CD4-positive, alpha-beta T cell treated with Interleukin-17A for 1 hour (primary cell): ENCODE measurements at places on chromosomes 2 and 18.
A peak's percentile ranks its signal among the peaks of the same experiment; 100 is the strongest.

- no peak for DNase-seq
Observed at GRCh38 chr18:10275486-10275885, 178.9 kb upstream of the APCDD1 start.

DNA sequence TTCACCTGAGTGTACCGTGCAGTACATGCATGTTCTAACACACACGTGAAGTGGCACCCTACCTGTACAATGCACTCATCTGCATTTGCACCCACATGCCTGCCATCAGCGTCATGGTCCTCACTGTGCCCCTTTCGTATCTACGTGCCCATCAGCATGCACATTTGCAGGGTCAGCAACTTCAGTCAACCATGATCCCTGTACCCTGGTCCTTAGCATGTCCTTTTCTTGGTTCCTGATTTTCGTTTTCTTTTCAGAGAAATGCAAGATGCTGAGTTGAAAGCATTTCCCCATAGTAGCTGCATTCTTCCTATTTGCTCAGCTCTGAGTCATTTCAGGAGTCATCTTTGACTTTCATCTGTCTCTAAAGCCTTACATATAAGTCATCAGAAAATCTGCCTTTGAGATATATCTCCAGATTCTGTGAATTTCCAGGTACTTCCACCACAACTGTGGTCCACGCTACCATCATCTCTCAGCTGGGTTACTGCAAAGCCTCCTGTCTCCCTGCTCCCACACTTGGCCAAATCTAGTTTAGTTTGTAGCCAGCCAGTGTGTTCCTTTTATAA lies 14.7 kb upstream of the PUM2 start:
- no peak for DNase-seq

DNA sequence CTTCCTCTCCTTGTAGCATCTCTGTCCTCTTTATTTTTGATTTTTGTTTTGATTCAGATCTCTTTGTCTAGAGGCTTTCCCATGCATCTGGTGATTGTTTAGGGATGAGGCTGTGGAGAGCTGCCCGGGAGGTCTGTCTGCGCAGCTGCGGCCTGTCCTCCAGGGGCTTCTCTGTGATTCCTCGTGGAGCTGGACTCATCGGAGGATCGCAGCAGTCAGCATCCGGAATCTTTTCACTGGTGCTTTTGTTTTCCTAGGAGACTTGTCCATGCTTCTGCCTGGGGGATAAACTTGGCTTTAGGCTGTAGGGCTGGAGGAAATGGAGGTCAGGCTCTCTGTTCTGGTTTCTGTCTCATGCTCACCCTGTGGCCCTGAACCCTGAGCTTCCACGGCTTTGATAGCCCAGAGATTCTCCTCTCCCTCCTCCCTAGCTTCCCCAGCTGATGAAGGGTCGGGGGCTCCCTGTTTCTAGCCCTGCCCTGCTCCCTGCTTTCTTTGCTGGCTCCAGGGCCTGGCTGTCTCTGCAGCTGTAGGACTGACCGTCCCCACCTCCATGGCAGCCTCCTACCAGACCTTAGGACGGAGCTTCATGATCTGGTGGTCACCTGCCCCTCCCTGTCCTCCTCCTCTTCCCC lies 35.5 kb downstream of the ZNF532 start:
- no peak for DNase-seq

GRCh38 chr2:178998539-178998938 lies 51.4 kb downstream of the CCDC141 start:
- no peak for DNase-seq

DNA sequence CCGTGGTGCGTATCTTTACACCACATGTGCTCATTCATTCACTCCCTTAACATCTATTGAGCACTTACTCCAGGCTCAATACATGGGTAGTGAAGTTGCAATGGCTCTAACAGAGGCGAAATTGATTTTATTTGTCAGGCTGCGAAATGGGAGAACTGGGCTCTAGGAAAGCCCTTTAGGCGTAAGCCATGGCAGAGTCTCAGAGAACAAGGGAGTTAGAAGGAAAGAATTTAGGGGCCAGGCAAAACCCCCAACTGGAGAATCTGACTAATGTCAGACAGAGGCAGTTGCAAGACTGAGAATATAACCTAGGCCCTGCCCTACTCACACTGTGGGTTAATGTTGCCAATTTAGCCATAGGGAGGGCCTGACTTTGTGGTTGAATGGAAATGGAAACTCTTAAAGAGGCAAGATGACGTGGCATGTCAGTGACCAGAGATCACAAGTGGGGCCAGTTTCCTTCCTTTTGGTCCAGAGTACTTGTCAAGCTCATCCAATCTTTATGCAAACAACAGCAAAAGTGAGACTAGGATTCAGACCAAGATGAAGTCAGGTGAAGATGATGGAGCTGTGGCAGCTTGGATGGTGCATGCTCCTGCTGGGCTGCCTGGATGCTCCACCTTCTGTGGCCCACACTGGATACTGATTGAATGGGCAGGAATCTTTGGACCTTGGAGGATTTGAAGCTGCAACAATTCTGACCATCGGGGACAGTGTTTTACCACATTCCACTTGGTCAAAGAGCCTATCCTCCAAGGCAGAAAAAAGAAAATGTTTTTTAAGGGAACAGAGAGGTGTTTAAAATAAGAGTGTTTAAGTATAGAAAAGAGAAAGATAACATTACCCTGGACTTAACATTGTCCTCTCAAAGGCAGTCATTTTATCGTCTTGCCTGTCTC lies 92.2 kb downstream of the CAPN13 start:
- no peak for DNase-seq

- DNase-seq, result no peak
Observed at GRCh38 chr2:216424274-216424673, 12.0 kb downstream of the SMARCAL1 start.

DNA sequence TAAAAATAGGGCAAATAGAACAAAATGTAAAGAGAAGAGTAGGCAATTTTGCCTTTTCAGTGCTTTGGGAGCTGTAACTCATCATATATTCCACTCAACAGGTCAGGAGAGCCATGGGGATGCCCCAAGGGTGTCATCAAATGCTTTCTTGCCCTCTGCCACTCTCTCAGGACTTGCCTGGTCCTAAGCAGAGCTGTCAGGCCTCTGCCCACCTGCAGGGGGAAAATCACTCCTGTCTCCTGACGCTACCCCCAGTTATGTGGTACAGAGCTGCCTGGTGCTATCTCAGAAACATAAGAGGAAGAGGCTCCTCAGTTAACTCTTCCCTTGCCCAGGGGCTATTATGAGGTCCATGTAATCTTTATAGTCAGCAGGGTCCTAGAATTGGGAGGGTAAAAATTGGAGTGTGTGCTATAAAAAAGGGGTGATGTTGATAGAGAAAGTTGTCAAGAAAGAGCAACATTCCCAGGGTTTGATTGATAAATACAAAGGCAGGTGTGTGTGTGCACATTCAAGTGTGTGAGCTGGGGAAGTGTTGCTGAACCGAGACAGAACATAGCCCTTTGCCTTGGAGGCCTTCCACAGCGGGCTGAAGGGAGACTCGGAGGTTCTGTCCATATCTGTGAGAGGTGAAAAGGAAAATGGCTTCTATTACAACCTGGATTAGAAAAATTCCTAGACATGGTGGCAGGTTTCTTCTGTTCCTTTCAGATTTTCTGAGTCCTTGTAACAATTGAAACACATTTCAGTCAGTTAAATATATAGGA lies 25.4 kb downstream of the PTPRM start:
- no peak for DNase-seq

DNA sequence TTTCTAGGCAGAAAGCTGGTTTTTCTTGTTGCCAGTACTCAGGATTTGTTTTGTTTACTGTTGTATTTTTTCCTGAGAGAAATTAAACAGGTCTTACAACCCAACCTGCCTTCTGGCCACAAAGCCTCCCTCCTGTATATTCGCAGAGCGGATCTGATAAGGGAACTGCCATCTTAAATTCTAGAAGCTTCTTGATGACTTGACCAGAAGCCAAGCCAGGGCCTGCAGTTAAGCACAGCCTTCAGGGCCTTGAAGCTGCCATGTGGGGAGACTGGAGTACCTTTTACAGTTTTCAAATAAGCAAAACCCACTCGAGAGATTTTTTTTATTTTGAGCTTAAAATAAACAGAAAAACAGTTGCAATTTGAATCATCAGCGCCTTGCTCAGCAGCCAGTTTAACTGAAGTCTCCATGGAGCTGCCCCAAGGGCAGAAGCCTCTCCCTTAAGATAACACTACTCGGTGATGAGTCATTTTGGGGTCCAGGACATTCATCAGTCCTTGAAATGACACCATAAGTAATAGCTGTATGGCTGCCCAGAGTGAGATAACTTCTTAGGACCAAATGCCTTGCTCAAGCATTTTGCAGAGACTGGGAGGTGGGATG lies 51.5 kb upstream of the PHLPP1 start:
- no peak for DNase-seq

- no peak for DNase-seq
Observed at GRCh38 chr2:127146071-127146725, 39.2 kb upstream of the BIN1 start.

GRCh38 chr2:25618676-25619075 lies 54.7 kb downstream of the DTNB start:
- DNase-seq, result no peak

DNA sequence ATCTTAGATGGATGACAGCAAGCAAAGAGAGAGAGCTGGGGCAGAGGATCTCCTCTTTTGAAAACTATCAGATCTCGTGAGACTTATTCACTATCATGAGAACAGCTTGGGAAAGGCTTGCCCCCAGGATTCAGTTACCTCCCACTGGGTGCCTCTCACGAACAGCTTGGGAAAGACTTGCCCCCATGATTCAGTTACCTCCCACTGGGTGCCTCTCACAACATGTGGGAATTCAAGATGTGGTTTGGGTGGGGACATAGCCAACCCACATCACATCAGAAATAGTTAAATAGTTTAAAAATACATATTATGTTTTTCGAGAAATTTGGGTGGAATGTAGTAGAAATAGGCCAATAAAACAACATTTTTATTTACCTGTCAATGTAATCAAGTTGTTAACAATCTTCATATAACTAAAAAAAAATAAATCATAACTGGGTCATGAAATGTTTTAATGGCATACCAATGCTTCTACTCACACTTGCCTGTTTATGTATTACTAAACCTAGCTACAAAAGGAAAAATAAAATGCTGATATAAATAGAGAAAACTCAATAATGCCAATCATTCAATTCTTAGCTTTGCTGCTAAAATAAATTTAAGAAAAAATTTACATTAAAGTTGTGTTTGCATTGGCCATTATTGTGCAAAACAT lies 608.9 kb downstream of the SUCLG1 start:
- no peak for DNase-seq

DNA sequence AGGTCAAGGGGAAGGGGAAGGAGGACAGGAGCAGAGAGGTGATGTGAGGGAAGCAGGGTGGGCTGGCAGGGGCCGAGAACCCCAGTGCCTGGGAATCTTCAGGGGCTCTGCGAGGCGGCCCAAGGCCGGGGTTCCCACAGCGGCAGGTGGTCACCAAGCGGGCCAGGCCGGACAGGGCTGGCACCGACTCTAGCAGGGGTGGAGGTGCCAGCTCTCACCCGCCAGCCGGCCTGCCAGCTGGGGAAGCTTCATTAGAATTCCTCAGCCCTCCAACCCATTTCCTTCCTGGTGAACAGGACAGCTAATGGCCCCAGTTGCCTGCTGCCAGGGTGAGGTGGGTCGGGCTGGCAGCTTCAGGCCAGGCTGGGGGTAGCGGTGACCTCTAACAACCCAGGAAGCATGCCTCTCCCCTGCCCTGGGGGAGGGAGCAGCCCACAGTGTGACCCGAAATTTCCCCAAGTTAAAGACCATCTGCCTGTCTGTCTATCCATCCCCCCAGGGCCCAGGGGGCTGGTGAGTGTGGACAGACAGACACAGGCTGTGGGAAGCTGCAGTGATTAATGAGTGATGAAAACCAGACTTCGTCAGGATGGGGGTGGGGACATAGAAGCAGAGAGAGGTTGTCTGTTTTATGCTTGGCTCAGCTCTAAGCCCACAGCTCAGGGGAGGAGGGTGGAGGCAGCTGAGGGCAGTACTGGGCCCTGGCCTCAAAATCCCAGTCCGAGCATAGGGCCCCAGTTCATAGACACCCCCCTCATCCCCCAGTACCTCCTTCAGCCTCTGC lies 144.1 kb downstream of the ZFP36L2 start:
- no peak for DNase-seq

GRCh38 chr2:230875347-230876315 lies 10.9 kb downstream of the ITM2C start:
- no peak for DNase-seq

DNA sequence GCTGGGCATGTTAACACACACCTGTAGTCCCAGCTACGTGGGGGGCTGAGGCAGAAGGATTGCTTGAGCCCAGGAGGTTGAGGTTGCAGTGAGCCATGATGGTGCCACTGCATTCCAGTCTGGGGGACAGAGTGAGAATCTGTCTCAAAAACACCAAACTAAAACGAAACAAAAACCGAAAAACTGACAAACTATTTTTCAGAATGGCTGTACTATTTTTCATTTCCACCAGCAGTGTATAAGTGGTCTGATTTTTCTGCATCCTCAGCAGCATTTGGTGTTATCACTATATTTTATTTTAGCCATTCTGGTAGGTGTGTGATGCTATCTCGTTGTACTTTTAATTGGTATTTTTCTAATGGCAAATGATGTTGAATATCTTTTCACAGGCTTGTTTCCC lies 95.2 kb downstream of the PDCL3 start:
- DNase-seq, result no peak

- DNase-seq, result no peak
Observed at GRCh38 chr2:66832646-66833435, 397.9 kb downstream of the MEIS1 start.

DNA sequence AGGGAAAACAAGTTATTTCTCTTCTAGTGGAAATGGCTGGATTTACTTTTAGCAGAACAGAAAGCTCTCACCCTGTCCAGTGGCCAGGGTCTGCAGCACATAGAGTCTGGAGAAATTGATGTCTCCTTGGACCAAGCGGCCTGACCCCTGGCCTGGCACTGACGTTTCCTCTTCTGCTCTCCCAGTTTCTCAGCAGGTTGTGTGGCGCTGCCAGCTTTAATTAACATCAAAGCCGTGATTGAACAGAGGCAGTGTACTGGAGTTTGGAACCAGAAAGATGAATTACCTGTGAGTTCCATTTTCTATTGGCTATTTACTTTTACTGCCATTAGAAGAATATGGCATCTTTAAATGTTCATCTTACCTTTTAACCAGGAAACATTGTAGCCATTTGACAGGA lies 20.9 kb downstream of the CD8A start:
- DNase-seq, result no peak

GRCh38 chr2:142592171-142592570 lies 285.3 kb upstream of the KYNU start:
- DNase-seq, result no peak

DNA sequence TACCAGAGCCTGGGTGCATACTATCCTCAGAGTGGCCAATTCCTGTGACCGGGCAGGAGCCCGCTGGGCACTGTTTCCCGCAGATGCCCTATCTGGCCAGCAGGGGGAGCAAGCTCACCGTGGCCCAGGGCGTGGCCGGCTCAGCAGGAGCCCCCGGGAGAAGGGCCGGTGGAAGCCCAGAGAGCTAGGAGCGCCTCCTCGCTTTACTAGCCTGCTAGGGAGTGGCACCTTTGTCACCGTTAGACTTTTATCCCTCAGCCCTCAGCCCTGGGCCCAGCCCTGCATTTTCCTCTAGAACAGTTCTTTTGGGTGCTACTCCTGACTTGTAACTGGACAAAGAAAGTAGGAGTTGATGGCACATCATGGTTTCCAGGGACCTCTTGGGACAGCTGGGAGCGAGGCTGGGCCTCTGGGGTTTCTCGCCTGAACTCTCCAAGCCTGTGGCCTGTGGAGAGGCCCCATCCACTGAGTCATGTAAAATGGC lies 24.0 kb downstream of the TMEM177 start:
- peak; percentile 69 for DNase-seq

- DNase-seq, result no peak
Observed at GRCh38 chr2:233544200-233544610, 22.4 kb downstream of the USP40 start.

- no peak for DNase-seq
Observed at GRCh38 chr18:57534511-57534909, 52.0 kb downstream of the FECH start.

GRCh38 chr2:209146682-209147320 lies 277.0 kb upstream of the MAP2 start:
- no peak for DNase-seq
